CD4-positive, alpha-beta memory T cell (primary cell): ENCODE measurements at places on chromosomes 12 and 14. TPM values are rescaled to one million over a fixed set of nuclear protein-coding genes. Genes with fewer than 3 reads are reported as not detected.

GRCh38 chr12:49043856-49044258, 16.7 kb downstream of the KMT2D start:
- H3K36me3 ChIP-seq = peaks cover 88% of the 10 kb centered on the region
- H3K27ac ChIP-seq = no peak overlapping the region
- peak; percentile 77 for DNase-seq
- no peaks in the 10 kb centered on the region for H3K27me3 ChIP-seq
- no peak overlapping the region for H3K4me3 ChIP-seq
- H3K4me1 ChIP-seq = no peaks in the 10 kb centered on the region

DNA sequence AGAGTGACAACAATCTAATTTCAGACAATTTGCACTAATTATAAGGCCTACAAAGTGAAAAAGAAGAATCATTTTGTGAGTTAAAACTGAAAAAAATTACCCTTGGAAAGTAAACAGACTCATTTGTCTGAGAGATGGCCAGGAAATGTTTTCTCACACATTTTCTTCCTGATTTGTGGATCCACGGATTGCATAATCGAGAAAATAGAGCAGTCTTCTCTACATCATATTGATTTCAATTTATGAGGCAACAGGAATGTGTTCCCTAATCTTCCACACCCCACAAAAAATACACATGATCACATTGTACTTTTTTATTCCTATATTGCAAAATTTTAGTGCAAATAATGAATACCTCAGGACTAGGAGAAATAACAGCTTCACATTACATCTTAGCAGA, 160.8 kb downstream of the CCER1 start:
- no peak for DNase-seq
- H3K27ac ChIP-seq = no peak overlapping the region
- H3K4me1 ChIP-seq = no peaks in the 10 kb centered on the region
- no peak overlapping the region for H3K4me3 ChIP-seq
- H3K36me3 ChIP-seq = no peaks in the 10 kb centered on the region

GRCh38 chr12:58314610-58315009, 373.2 kb downstream of the ATP23 start:
- H3K4me1 ChIP-seq = no peaks in the 10 kb centered on the region
- no peak for DNase-seq
- H3K36me3 ChIP-seq = no peaks in the 10 kb centered on the region
- no peaks in the 10 kb centered on the region for H3K27me3 ChIP-seq

DNA sequence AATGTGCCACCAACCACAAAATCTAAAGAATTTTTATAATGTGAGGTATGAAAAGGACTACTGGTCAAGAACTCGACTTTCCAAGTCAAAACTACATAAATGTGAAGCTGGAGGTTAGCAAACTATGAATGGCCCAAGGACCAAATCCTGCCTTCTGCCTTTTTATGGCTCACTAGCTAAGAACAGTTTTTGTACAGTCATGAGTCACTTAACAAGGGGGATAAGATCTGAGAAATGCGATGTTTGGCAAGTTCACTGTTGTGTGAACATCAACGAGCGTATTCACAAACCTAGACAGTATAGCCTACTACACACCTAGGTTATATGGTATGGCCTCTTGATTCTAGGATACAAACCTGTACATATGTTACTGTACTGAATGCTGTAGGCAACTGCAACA, 28.2 kb downstream of the FERMT2 start:
- DNase-seq = no peak
- no peaks in the 10 kb centered on the region for H3K36me3 ChIP-seq
- H3K27ac ChIP-seq = no peak overlapping the region

The TRMT61A gene
- polyA plus RNA-seq = 9.3 TPM

DNA sequence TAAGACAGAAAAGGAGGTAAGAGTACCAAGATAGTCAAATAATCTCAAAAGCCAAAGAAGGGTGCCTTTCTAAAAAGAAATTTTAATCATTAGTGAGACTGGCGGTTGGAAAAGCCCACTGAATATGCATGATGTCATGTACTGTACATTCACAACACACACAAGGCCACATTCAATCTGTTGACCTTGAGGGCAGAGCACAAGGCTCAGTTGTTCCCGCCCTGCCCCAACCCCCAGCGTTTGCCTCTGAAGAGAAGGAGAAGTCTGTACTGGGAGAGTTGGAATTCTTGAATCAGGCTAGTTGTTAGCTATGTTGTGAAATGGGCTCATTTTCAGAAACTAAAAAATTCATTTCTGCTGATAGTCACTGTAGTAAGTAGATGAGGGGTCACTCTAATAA, 50.2 kb upstream of the NID2 start:
- H3K4me1 ChIP-seq = no peaks in the 10 kb centered on the region
- no peak overlapping the region for H3K27ac ChIP-seq
- H3K4me3 ChIP-seq = no peak overlapping the region
- H3K27me3 ChIP-seq = no peaks in the 10 kb centered on the region
- no peaks in the 10 kb centered on the region for H3K36me3 ChIP-seq

DNA sequence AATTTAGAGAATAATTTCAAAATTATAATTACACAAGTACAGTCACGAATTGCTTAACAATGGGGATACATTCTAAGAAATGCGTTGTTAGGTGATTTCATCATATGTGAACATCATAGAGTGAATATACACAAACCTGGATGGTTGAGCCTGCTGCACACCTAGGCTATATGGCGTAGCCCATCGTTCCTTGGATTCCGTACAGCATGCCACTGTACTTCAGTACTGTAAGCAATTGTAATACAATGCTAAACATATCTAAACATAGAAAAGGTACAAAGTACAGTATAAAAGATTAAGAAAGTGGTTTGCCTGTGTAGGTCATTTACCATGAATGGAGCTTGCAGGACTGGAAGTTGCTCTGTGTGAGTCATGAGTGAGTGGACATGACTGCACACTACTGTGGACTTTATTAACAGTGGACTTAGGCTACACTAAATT, 286.2 kb downstream of the CACNA1C start:
- H3K27ac ChIP-seq = no peak overlapping the region
- no peak overlapping the region for H3K4me3 ChIP-seq
- H3K27me3 ChIP-seq = no peaks in the 10 kb centered on the region
- H3K4me1 ChIP-seq = no peaks in the 10 kb centered on the region

- DNase-seq = no peak
- peaks cover 100% of the 10 kb centered on the region for H3K4me1 ChIP-seq
- no peaks in the 10 kb centered on the region for H3K27me3 ChIP-seq
Observed at GRCh38 chr14:99205086-99205688, 66.8 kb downstream of the BCL11B start.

DNA sequence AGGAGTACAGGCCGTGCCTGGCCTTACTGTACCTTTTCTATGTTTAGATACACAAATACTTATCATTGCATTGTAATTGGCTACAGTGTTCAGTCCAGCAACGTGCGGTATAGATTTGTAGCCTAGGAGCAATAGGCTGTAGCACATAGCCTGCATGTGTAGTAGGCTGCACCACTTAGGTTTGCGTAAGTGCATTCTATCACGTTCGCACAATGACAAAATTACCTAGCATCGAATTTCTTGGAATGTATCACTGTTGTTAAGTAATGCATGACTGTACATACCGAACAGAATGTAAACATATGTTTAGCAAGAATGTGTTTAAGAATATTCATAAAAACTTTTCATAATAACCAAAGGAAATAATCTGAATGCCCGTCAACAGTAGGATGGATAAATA, 31.9 kb downstream of the VRTN start:
- H3K36me3 ChIP-seq = no peaks in the 10 kb centered on the region
- H3K4me3 ChIP-seq = no peak overlapping the region
- no peaks in the 10 kb centered on the region for H3K27me3 ChIP-seq
- no peak overlapping the region for H3K27ac ChIP-seq

DNA sequence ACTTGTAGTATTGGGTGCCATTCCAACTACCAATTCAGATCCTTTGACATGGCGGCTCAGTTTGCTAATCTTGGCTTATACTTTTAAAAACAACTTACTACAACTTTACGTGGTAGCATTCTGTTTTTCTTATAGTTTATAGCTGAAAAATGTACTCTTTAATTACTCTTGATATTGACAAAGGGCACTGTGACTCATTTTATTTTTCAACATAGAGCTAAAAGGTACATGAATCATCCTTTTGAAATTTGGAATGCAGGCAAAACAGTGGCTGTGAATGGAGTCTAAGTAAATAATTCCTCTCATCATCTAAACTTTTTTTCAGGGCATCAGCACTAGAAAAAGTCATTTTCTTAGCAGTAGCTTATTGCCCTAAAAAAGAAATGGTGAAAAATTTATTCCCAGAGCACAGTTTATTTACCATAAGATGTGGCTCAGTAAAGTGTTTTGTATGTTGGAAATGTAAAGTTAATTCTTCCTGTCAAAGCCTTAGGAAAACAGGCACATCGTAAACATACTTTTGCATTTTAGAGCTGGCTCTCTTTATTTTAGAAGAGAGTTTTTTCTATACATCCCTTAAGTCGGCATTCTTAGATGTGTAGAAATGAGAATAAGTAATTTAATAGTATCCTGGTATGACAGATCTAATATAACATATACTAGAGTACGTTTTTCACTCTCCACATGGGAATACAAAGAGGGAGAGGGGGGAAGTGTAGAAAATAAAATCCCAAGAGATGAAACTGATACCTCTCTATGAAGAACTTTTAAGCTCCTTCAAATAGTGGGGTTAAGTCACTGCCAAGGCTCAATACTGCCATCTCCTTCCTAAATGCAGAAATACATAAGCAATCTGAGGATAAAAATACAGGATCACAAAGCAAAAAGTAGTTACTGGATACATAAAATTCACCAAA, 55.2 kb downstream of the SLC25A21 start:
- no peaks in the 10 kb centered on the region for H3K4me1 ChIP-seq
- no peaks in the 10 kb centered on the region for H3K27me3 ChIP-seq
- H3K36me3 ChIP-seq = no peaks in the 10 kb centered on the region
- H3K27ac ChIP-seq = no peak overlapping the region

- no peak for DNase-seq
- no peaks in the 10 kb centered on the region for H3K36me3 ChIP-seq
- peaks cover 28% of the 10 kb centered on the region for H3K4me1 ChIP-seq
- H3K4me3 ChIP-seq = no peak overlapping the region
- H3K27ac ChIP-seq = no peak overlapping the region
Observed at GRCh38 chr14:101594511-101595148, 33.3 kb downstream of the DIO3 start.

The PRB2 gene
- 0.17 TPM for polyA plus RNA-seq

The INHBC gene
- not detected for polyA plus RNA-seq

GRCh38 chr12:6766651-6767349, 637 bp downstream of the PTMS start:
- no peak overlapping the region for H3K27ac ChIP-seq
- peaks cover 15% of the 10 kb centered on the region for H3K27me3 ChIP-seq
- peak overlapping the region; percentile 52 for H3K4me3 ChIP-seq
- peak; percentile 47 for DNase-seq
- H3K4me1 ChIP-seq = peaks cover 37% of the 10 kb centered on the region

- no peaks in the 10 kb centered on the region for H3K27me3 ChIP-seq
- no peak overlapping the region for H3K4me3 ChIP-seq
- no peak overlapping the region for H3K27ac ChIP-seq
- DNase-seq = no peak
- no peaks in the 10 kb centered on the region for H3K36me3 ChIP-seq
- H3K4me1 ChIP-seq = no peaks in the 10 kb centered on the region
Observed at GRCh38 chr12:64558754-64559153, 51.5 kb upstream of the RASSF3 start.

GRCh38 chr12:61220337-61220736, 1039.9 kb upstream of the USP15 start:
- H3K4me3 ChIP-seq = no peak overlapping the region
- no peaks in the 10 kb centered on the region for H3K36me3 ChIP-seq
- DNase-seq = no peak
- no peak overlapping the region for H3K27ac ChIP-seq
- H3K27me3 ChIP-seq = no peaks in the 10 kb centered on the region
- H3K4me1 ChIP-seq = no peaks in the 10 kb centered on the region

DNA sequence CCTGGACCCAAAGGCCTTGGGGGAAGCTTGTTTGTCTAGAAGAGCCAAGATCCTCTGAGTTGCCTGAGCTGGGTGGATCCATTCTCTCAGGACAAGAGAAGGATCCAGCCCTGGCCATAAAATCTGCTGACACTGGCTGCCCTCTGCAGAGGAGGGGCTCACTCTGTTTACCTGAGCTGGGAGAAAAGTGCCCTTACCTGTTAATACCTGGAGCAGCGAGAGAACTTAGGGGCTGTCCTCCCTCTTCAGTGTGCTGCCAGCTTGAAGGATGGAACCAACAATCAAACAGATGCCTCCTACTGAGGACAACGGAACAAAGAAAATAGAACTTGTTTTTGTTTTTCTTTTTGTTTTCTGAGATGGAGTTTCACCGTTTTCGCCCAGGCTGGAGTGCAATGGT, 7.3 kb upstream of the KRT7 start:
- H3K4me1 ChIP-seq = no peaks in the 10 kb centered on the region
- H3K27me3 ChIP-seq = peaks cover 8% of the 10 kb centered on the region
- H3K27ac ChIP-seq = no peak overlapping the region

- H3K27me3 ChIP-seq = no peaks in the 10 kb centered on the region
- no peaks in the 10 kb centered on the region for H3K4me1 ChIP-seq
Observed at GRCh38 chr14:25396128-25396527, 346.2 kb upstream of the STXBP6 start.

DNA sequence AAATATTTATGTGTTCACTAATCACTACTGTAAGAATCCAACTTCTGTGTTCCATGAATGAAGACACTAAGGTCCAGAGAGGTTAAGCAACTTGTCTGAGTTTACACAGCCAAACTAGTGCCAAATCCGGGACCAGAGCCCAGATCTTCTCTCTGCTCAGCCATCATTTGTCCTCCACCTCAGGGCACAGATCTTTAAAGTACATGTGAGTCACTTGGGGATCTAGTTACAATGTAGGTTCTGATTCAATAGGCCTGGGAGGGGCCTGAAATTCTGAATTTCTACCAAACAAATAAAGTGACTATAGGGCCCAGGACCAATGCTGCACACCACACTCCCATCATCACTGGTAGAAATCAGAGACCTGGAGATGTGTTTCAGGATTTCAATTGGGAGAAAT, 162.9 kb downstream of the GXYLT1 start:
- H3K4me3 ChIP-seq = no peak overlapping the region
- H3K27me3 ChIP-seq = no peaks in the 10 kb centered on the region
- no peak for DNase-seq
- H3K4me1 ChIP-seq = no peaks in the 10 kb centered on the region
- H3K36me3 ChIP-seq = no peaks in the 10 kb centered on the region

The MYBPC1 gene
- polyA plus RNA-seq = not detected

GRCh38 chr12:75666126-75666938, 154.9 kb upstream of the KRR1 start:
- H3K4me1 ChIP-seq = no peaks in the 10 kb centered on the region
- no peak overlapping the region for H3K4me3 ChIP-seq
- no peak overlapping the region for H3K27ac ChIP-seq
- no peak for DNase-seq
- H3K36me3 ChIP-seq = no peaks in the 10 kb centered on the region

- H3K27ac ChIP-seq = no peak overlapping the region
- H3K27me3 ChIP-seq = no peaks in the 10 kb centered on the region
- no peak for DNase-seq
- H3K4me3 ChIP-seq = no peak overlapping the region
Observed at GRCh38 chr12:112304436-112304835, 77.8 kb downstream of the HECTD4 start.

The NXPH4 gene
- polyA plus RNA-seq = not detected

The HOXC12 gene
- not detected for polyA plus RNA-seq

GRCh38 chr12:58541300-58541690, 379.0 kb downstream of the LRIG3 start:
- no peak for DNase-seq
- H3K4me1 ChIP-seq = no peaks in the 10 kb centered on the region
- H3K27me3 ChIP-seq = no peaks in the 10 kb centered on the region
- no peaks in the 10 kb centered on the region for H3K36me3 ChIP-seq
- H3K27ac ChIP-seq = no peak overlapping the region
- no peak overlapping the region for H3K4me3 ChIP-seq

The SLC10A1 gene
- not detected for polyA plus RNA-seq
